ENCODE measurements at places on chromosomes 5 and 9.

DNA sequence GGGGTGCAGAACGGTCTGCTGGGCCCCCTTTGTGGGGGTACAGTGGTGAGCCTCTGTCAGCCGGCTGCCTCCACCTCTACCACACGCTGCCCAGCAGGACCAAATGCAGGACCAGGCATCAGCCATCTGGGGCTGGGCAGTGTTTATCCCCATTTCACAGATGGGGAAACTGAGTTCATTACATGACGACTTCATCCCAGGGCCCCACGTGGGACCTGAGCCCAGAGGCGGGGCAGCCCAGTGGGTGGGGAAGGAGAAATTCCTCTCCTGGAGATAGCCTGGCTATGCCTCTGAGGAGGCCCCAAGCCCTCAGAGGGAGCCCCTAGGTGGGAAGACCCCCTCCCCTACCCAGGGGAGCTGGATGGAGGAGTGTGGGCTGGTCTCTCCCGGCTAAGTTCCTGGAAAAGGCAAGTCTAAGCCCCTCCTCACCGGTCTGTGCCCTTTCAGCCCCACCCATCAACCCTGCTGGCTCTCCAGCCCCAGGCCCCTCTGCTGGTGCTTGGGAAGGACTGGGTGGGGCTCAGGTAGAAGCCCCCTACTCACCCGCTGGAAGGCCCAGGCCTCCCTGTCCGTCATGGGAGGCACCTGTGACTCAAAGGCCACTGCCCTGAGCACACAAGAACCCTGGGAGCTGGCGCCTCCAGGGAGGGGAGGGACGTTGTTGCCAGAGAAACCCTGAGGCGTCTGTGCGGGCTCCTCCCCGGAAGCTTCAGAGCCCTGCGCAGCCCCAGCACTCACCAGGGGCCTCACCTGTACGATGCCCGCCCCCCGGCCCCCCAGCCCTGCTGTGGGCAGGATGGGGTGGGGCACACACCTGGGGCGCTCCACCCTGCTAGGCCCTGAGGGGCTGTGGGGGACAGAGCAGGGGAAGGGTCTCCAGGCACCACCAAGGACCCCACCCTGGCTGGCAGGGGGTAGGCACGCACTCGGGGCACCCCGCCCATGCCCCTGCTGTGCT, 7.4 kb upstream of the CCDC187 start:
- peak; percentile 38 for DNase-seq

DNA sequence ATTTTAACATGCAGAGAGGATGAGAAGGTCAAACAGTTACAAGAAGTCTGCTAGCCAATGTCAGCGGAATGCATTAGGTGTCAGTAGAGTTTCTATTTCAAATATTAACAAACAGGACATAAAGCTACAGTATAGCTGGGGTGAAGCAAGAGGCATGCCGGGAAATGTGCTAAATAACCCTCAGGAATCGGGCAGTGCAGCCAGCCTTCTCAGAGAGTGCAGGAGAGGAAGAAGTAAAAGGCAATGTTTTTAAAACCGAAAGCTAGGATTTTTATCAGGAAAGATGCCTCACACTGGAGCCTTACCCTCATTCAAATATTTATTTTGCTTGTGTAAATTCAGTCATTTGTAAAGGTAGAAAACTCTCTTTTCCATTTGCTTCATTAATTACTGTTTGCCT, 59.1 kb upstream of the SH3GL2 start:
- no peak for DNase-seq

DNA sequence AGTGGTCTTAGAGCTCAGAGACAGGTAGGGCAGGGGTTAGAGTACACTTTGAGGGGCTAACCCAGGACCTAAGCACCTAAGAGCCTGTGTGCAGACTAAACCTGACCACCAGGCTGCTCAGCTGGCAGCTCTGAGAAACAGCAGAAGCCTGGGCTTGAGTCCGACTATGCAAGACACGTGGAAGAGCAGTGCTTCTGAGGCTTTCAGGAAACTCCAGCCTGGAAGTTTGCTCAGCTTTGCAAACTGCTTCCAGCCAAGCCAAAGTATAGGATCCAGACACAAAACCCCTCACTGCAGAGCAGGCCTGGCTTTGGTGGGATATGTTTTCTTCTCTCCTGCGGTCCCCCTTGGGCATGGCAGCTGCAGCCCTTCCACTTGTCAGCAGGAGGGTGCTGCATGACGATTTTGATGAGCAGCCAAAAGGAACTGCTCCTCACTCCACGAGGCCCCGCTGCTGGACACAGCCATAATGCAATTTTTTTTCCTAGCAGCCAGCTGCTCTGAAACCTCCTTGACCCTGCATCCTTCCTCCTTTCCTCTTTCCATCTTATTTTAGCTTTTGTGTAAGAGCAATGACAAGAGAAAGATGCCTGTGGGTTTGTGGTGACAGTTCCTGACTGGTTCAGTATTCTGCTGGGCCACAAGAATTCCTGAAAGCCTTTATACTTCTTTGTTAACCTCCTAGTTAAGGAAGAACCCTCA, 123.1 kb downstream of the LIFR start:
- DNase-seq: peak; percentile 49

GRCh38 chr5:157025093-157025698, 33.7 kb downstream of the HAVCR1 start:
- DNase-seq: no peak

DNA sequence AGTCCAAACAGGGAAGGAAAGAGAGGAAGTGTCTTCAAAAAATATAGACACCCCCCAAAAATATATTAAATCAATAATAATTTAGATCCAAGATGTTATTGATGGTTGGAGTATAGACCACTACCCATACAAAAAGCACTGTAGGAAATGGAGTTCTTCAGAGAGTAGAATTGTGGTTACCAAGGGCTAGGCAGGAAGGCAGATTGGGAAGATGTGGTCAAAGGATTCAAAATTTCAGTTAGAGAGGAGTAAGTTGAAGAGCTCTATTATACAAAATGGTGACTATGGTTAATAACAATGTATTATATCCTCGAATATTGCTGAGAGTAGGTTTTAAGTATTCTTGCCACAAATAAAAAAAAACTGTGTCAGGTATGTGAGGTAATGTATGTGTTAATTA, 149.4 kb downstream of the CWC27 start:
- no peak for DNase-seq

- no peak for DNase-seq
Observed at GRCh38 chr5:170736966-170737365, 46.6 kb upstream of the GABRP start.

DNA sequence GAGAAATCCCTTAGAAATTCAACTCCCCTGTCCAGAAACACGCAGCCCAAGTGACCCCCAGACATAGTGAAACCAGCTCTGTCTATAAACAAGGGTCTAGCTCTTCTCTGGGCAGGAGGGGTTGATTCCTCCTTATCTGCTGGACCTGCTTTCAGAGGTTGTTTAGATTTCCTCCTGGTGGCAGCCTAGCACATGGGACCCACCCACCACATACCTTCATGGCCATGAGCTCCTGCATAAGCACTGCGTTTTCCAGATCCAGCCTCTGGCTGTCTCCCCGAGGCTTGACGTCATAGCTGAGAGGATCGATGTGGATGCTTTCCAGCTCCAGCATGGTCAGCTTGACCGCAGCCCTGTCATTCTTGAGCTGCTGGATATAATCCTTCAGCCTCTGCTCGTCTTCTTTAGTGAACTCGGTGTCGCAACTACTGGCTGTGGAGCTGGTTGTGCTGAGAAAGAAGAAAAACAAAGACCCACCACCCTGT, 77.0 kb downstream of the DCP2 start:
- DNase-seq: no peak

Data from kidney tubule cell (primary cell).